ENCODE measurements at places on chromosomes 2 and 18. TPM values are rescaled to one million over a fixed set of nuclear protein-coding genes. Genes with fewer than 3 reads are reported as not detected.

The FSIP2 gene
- total RNA-seq, result 1.6 TPM

The SLC5A7 gene
- not detected for total RNA-seq

The HRH4 gene
- total RNA-seq, result under 0.01 TPM

The C2orf78 gene
- total RNA-seq, result not detected

The HSBP1L1 gene
- total RNA-seq, result 2.5 TPM

The ALPP gene
- total RNA-seq, result not detected

The HOXD9 gene
- total RNA-seq, result not detected

The AKAIN1 gene
- total RNA-seq, result not detected

The RAB27B gene
- 1.7 TPM for total RNA-seq

GRCh38 chr2:32495139-32495538 is 132.7 kb upstream of the TTC27 start:
- DNase-seq, result no peak

GRCh38 chr2:196697825-196698224 is 58.3 kb downstream of the CCDC150 start:
- no peak for DNase-seq

DNA sequence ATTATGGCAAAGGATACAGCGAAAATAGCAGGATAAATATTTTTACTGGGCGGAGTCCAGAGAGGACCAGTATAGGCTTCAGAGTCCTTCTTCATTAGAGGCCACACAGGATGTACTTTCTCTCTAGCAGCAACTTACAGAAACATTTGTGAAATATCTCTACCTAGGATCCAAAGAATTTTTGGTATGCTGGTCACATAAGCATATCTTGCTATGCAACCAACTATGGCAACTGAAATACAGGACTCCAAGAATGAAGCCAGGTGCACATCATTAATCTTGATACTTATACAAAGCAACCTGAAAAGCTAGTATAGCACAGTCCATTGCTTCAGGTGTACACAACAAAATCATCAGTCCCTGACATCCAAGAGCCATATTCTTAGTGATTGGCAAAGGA is 59.1 kb upstream of the NABP1 start:
- peak; percentile 47 for DNase-seq

- DNase-seq, result no peak
These were observed 87.7 kb upstream of the HAAO start for GRCh38 chr2:42879913-42880737.

DNA sequence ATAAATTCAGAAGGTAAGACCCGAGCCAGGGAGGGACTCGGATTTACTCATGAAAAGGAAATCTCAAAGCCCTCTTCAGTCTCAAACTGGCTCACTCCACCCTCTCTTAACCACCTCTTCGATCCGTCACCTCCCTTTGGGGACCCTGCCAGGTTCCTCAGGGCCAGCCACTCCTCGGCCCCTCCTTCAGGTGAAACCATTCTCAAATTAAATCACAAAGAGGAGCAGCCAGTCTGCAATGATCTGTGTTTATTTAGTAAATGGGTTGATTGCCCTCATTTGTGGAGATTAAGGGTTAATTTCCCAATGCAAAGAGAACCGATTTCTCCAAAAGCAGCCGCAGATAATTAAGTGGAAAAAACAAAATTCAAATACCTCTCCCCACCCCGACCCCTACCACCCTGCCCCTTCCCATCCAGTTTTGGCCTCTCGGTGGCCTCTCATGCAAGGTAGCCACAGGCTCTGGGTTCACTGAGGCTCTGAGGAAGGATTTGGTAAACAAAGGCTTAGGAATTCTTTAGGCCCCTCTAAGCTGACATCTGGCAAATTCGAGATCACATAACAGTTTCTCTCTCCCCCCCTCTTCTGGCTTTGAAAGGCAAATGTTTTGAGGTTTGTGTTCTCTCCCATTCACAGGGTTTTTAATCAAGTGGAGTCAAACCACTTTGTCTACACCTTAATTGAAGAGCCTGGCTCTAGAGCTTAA is 10.3 kb upstream of the FZD7 start:
- DNase-seq, result no peak

GRCh38 chr2:228167290-228167689 is 14.2 kb downstream of the SPHKAP start:
- DNase-seq, result no peak

DNA sequence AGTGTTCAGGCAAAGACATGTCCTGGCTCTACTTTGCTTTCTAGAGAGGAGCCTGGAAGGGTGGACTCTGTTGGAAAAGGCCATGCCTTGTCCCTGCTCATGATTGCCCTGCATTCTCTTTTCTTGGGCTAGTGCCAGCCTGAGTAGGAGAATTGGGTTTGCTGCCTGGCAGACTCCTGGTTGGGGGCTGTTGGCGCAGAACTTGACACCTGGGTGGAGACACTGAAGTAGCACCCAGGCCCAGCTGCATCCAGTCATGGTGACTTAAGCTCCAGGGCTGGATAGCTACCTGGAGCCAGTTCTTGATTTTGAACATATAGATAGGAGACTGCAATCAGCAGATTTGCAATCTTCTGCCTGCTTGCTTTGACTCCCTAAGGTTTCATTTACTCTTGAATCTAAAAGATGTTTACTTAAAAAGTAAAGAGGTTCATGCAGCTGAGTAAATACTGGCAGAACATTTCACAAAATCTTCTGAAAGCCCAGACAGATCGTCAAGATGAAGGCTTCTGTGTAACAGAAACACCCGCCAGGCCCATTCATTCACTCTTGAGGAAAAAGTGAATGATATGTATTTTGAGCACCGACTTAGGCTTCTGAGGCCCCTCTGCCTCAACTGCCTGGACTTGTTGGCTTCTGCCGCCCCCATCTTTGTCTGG is 38.0 kb upstream of the YWHAQ start:
- DNase-seq, result no peak

DNA sequence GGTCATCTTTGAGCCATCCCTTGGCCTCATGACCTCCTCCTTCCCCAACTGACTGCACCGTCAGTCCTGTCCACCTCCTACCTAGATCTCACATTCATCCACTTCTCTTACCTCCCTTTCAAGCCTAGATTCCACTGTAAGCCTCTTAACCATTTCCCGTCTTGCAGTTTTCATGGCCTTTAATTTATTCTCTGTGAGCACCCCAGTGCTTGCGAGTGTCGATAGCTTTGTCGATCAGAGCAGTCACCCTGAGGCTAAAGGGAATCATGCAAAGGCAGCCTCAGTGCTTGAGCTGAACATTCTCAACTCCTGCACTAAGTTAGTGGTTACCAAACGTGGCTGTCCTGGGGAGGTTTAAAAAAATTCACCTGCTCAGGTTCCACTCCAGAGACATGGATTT is 14.7 kb downstream of the ARHGAP25 start:
- DNase-seq, result no peak

- DNase-seq, result peak; percentile 13
These were observed 108.5 kb upstream of the SMAD7 start for GRCh38 chr18:49059028-49059834.

- DNase-seq, result no peak
These were observed 24.2 kb upstream of the REG3G start for GRCh38 chr2:79001285-79001684.

GRCh38 chr18:10927286-10927992 is 221.9 kb downstream of the PIEZO2 start:
- DNase-seq, result peak; percentile 86

DNA sequence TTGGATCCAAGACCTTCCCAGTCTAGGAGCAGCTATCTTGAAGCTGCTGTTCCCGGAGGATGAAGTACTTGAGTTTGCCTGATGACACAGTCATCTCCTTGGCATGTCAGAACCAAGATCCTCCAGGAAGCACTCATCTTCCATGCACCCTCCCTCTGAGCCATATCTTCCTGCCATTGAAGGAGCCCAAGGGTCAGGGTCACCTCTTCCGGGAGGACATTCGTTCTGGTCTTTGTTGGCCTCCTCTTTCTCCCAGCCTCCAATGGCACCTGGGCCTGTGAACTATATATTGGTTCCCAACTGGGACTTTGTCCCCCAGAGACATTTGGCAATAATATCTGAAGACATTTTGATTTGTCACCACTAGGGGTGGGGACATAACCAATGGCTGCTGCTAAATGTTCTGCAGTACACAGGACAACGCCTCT is 4.2 kb upstream of the MYO7B start:
- no peak for DNase-seq

DNA sequence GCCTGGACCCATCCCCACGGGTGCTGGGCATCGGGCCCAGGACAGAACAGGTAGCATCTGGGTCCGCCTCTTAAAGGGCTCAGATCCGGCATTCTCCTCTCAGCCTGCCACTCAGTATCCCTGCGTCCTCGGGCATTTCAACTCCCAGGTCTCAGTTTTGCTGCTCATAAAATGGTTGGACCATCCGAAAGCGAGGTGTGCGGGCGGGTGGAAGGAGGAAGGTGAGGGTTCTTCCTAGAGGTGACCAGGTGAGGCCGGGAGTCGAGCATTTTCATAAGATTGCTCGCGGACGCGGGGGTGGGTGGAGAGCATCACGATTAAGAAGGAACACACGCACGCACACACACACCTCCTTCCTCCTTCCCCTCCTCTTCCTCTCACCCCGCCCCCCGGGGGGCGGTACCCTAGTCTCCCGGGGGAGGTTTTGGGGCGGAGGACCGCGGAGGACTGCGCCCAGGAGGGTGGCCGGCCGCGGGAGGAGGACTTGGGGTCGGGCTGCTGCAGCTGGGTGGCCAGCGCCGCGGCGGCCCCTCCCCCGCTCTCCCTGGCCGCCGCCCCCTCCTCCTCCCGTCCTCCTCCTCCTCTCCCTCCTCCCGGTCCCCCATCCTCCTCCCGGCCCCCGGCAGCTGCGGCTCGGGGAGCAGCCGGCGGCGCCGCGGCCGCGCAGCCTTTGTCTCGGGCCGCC is 97.9 kb upstream of the GPR45 start:
- no peak for DNase-seq

GRCh38 chr2:108447947-108448677 is 894 bp upstream of the GCC2 start:
- no peak for DNase-seq

DNA sequence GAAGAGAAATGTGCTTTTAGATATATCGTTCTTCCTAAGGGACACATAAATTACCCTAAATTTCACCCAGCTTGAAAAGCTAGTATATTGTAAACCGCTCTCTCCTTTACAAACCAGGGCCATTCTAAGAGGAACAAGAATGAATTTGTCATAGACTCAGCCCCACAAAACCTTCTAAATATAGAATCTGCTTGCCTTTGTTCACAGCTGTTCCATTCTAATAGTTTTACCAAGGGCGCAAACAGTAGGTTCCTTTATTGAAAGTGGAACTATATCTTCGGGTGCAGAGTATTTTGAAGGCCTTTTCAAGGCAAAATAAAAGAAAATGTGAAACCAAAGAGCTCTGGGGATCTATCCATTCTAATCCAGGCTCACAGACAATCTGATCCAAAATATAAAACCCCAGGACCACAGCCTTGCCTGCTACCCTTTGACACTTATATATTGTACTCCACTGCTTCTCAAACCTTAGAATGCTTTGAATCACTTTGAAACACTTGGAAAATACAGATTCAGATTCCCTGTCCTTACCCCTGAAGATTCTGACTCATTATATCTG is 316.8 kb downstream of the PAX3 start:
- no peak for DNase-seq

GRCh38 chr2:132884292-132884691 is 214.3 kb upstream of the LYPD1 start:
- no peak for DNase-seq
